ENCODE measurements at places on chromosomes 13 and 19.

DNA sequence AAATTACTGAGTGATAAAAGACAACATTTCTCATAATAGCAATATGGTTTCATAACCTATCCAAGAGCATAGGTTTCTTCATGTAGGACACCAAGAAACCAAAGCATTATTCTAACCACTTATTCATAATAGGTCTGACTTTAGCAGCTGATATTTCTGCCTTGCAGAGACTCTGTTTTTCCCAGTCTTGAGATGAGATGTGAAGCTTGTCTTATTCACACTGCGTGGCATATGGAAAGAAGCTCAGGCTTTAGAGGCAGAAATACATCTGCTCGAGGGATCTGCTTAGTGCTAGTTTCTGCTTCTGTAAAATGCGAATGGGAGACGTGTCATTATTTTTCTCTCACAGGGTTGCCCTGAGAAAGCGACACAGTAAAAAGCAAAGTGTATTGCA, 232.0 kb upstream of the SPRY2 start:
- DNase-seq: no peak

- DNase-seq: no peak
Measured at GRCh38 chr13:24670961-24671381, 9.2 kb upstream of the ATP12A start.

GRCh38 chr13:99352351-99353245, 45.4 kb upstream of the GPR183 start:
- peak; percentile 52 for DNase-seq

GRCh38 chr13:86309881-86310280, 510.7 kb upstream of the SLITRK6 start:
- DNase-seq: no peak

- DNase-seq: no peak
Measured at GRCh38 chr19:37977391-37977790, 70.4 kb downstream of the SIPA1L3 start.

DNA sequence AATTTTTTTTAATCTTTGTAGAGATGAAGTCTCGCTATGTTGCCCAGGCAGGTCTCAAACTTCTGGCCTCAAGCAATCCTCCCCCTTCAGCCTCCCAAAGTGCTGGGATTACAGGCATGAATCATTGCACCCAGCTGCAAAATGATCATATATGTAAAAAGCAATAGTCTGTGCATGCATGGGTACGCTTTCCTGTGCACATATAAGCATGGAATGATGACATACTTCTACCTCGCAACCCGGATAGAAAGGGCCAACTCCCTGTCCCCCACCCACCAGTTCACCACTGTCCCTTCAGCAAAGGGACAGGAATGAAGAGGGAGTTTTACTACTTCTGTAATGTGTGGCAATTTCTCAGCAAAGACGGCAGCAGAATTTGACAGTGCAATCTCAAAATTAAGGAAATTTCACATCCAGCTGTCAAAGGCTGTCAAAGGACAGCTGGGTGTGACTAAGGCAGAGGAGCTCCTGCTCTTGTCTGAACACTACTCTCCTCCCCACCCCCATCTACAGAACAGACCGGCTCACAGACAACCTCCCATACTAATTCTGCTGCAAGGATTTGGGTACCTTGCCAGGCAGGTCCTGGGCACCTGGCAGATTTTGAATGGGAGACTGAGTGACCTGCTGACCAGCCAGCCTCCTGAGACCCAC, 95.6 kb downstream of the TSHZ3 start:
- no peak for DNase-seq

GRCh38 chr13:99806671-99807070, 164.9 kb downstream of the ZIC5 start:
- no peak for DNase-seq

GRCh38 chr13:35789335-35790165, 313.1 kb upstream of the MAB21L1 start:
- no peak for DNase-seq

GRCh38 chr13:64186071-64186470, 2770.4 kb upstream of the PCDH20 start:
- DNase-seq: no peak

GRCh38 chr13:29664591-29664990, 69.1 kb upstream of the SLC7A1 start:
- DNase-seq: no peak

DNA sequence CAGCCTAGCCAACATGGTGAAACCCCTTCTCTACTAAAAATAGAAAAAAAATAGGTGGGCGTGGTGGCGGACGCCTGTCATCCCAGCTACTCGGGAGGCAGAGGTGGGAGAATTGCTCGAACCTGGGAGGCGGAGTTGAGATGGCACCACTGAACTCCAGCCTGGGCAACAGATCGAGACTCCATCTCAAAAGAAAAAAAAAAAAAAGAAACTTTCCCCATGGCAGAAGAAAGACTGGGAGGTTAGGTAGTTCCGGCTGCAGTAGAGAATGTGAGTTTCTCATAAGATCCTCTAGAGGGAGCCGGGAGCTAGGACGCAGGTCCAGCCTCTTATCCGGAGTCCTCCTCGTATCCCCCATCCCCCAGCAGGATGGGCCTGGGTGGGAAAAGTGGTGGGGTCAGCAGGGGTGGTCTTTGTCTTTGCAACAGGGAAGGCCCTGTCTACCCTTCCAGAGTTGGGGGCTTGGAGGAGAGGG, 13.2 kb upstream of the CREB3L3 start:
- peak; percentile 48 for DNase-seq

DNA sequence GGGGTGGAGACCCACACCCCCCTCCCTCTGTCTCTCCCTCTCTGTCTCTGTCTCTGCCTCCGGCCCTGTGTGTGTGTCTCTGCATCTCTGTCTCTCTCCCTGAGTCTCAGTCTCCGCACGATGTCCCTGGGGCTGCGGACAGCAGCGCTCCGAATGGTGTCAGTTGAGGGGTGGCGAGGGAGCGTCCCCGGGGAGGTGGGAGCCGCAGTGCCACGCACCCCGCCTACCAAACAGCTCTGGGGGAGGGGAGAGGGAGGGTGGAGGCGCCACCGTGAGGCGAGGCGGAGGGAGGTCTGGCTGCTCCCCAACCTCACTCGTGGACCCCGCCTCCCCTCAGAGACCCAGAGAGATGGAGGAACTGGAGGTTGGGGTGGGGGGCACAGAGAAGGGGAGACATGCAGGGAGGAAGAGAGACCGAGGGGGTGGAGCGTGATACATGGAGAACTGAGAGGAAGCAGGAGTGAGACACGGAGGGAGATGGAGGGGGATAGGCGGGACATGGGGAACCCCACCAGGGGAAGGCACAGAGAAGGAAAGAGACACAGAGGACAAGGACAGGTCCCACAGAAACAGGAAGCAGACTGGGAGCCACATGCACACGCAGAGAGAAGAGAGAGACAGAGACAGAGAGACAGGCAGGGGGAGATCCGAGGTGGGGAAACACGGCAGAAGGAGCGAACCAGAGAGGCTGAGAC, 7.2 kb downstream of the ERFL start:
- no peak for DNase-seq

- DNase-seq: no peak
Measured at GRCh38 chr19:35739275-35740107, 2.8 kb downstream of the IGFLR1 start.

DNA sequence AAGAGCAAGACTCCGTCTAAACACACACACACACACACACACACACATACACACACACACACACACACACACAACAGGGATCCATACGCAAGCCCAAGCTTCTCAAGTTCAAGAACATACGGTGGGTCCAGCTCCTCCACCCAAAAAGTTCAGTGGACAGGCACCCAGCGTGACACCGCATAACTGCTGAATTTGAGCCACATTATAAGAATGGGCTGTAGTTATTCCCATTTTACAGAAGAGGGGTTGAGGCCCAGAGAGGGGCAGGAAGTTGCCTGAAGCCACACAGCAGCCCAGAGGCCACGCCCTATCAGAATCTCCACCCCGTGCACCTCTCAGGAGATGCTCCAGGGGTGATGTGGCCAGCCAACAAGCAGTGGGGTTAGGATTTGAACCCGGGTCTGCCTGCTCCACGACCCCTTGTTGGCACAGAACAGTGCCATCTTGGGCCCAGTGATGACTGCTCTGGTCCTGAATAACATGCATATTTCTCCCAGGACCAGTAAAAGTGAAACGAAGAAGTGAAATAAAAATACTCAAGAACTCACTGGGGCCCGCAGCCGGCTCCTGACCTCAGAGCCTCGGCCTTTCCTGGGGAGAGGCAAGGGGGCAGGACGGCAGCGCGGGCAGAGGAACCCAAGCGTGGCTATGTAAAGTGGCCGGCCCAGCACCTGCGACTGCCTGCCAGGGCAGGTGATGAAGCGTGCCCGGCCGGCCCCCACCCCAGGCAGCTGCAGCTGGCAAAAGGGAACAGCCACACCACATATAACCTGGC, 61.9 kb downstream of the AP1M1 start:
- DNase-seq: no peak

DNA sequence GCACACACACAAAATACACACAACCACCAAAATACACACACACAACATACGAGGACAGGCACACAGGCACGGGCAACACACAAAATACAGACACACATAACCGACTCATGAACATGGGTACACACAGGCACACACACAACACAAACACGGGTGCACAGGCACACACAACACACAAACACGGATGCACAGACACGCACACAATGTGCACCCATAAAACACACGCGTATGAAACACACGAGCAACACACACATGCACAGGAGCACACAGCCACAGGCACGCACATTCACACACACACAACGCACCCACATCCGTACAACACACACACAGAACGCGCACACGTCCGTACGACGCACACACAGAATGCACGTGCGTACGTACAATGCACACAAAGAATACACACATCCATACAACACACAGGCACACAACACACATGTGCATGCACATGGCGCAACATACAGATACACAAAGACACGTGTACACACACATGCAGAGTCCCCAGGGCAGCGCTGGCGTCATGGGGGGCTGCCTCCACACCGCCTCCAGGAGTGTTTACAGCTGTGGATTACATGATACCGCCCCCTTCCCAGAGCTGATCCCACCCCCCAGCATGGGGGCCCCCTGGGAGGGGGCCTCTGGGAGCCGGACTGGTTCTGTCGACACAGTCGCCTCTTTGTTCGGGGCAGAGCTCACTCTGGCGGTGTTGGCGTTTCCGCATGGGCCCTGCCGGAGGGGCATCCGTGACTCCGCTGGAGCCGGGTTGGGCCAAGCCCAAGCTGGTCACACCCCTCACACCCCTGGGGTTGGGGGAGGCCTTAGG, 2.9 kb downstream of the SBNO2 start:
- DNase-seq: no peak

GRCh38 chr19:4342615-4343369, 570 bp upstream of the MPND start:
- DNase-seq: peak; percentile 99

DNA sequence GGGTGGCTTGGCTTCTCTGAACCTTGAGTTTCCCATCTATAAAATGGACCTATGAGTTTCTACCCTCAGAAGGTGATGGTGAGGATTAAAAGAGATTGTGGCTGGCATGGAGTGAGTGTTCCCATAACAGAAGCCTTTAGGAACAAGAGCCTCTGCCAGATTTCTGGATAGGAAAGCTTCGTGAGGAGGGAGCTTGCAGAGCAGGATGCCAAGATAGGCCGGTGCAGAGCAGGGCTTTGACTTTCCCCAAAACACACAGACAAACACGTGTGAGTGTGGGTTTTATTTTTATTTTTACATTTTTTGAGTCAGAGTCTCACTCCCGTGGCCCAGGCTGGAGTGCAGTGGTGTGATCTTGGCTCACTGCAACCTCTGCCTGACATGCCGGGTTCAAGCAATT, 3.7 kb upstream of the CNN1 start:
- DNase-seq: no peak

DNA sequence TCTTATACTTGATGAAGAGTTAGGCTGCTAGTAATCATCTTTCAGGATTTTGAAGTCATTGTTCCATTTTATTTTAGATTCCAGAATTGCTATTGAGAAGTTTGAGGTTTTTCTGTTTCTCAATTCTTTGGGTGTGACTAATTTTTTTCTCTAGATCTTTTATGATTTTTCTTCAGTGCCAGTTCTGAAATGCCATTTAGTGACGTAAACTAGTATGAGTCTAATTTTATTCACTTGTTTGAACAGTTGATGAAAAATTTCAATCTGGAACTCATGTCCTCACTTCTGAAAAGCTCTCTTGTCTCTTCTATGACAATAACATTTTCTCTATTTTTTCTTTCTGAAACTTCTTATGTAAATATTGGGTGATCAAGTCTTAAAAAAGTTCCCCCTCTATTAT, 188.5 kb upstream of the HTR2A start:
- no peak for DNase-seq

- DNase-seq: no peak
Measured at GRCh38 chr19:10183926-10184325, 10.8 kb downstream of the DNMT1 start.

DNA sequence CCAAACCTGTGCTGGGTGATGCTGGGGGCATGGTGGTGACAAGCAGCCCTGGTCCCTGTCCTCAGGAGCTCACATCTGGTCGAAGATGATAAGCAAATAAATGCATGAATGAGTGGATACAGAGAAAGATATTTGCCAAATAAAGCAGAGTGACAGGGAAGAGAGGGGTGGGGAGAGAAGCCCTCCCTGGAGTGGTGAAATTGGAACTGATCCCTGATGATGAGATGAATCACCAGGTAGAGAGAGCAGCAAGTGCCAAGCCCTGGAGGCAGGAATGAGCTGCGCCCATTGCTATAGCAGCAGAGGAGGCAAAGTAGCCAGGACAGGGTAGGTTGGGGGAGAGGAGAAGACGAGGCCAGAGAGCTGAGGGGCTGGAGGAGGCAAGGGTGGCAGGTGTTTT, 13.7 kb downstream of the FXYD5 start:
- DNase-seq: no peak

DNA sequence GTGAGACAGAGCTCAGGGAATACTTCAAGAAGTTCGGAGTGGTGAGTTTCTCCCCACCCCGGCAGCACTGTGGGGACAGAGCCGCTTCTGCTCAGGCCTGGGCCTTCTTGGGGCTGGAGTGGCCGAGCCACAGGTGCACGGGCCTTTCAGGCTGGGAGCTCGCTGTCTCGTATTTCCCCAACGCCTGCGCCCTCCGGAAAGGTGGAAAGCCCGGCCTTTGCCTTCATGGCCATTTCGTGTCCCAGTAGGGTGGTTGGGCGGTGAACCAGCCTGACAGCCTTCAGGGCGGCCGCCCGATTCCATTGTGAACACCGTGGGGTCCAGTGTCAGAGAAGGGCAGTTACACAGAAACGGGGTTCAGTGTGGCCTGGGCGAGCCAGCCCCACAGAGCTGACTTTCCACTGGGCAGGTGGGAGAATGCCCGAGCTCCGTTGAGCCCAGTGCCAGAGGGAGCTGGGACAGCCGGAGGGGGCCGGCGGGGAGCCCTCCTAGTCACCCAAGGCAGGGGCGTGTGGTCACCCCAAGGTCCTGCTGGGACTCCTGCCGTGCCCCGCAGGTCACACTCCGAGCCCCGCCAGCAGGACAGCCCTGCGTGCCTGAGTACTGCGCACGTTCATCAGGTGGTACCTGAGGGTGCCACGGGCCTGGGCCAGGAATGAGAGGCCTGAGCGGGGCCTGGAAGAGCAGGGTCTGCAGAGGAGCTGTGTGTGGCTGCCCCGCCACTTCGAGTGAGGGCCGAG, 14.0 kb downstream of the DAZAP1 start:
- no peak for DNase-seq

DNA sequence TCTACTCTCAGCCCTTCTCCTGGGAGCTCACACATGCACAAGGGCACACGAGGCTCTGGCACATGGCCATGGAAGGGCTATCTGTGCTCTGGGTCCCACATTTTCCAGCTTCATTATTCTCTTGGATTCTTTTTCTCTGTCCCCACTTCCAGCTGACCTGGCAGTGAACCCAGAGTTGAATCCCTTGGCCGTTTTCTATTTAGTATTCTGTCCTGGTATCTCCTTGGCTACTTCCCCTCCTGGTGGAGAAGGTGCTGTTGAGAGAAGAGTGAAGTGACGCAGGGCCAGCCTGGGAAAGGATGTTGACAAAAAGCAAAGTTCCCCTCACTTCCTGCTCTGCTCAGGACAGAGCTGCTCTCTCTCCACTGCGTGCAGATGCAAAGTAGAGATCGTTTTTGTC, 303.1 kb downstream of the IRS2 start:
- no peak for DNase-seq

Data from CD4-positive, alpha-beta T cell treated with Interleukin-21 for 1 hour (primary cell).